ENCODE measurements at places on chromosomes 7 and 10. TPM values are rescaled to one million over a fixed set of nuclear protein-coding genes. Genes with fewer than 3 reads are reported as not detected.

ANKRD30A gene
- polyA plus RNA-seq, result not detected

CYP17A1 gene
- polyA plus RNA-seq, result 0.89 TPM

ASIC3 gene
- polyA plus RNA-seq, result 1.2 TPM

EFCAB10 gene
- polyA plus RNA-seq, result 1.00 TPM

OR6V1 gene
- polyA plus RNA-seq, result not detected

TSPAN33 gene
- polyA plus RNA-seq, result 79.3 TPM

TMEM26 gene
- 8.6 TPM for polyA plus RNA-seq

SORCS3 gene
- polyA plus RNA-seq, result 3.6 TPM

NEUROG3 gene
- polyA plus RNA-seq, result not detected

PTF1A gene
- not detected for polyA plus RNA-seq

TLL2 gene
- polyA plus RNA-seq, result 0.89 TPM

ZNF25 gene
- 14.2 TPM for polyA plus RNA-seq

LRRC27 gene
- 21.1 TPM for polyA plus RNA-seq

CHAT gene
- not detected for polyA plus RNA-seq

GRCh38 chr7:25979605-25980004, 172.4 kb upstream of the NFE2L3 start:
- no peak for DNase-seq

DNA sequence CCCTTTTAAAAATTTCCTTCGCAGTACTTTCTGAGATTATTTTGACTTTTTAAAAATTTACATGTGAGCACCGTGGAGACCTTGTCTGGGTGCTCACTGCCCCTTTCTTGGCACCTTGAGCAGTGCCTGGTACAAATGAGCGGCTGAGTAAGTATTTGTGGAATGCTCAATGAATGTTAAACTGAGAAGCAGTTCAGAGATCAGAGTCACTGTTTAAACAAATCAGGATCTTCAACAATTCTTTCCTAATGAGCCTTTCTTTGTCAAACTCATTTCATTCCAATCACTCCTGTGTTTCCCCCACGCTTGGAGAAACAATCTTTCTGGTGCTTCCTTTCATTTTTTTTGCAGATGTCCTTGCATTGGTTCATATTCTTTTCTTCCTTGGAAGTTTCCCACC, 611.3 kb upstream of the GALNT17 start:
- no peak for DNase-seq

- peak; percentile 75 for DNase-seq
Observed at GRCh38 chr7:140653319-140654108, 12.9 kb upstream of the DENND2A start.

- DNase-seq, result no peak
Observed at GRCh38 chr7:74575083-74575784, 82.3 kb upstream of the GTF2I start.

- no peak for DNase-seq
Observed at GRCh38 chr7:132376361-132377013, 199.8 kb downstream of the PLXNA4 start.

DNA sequence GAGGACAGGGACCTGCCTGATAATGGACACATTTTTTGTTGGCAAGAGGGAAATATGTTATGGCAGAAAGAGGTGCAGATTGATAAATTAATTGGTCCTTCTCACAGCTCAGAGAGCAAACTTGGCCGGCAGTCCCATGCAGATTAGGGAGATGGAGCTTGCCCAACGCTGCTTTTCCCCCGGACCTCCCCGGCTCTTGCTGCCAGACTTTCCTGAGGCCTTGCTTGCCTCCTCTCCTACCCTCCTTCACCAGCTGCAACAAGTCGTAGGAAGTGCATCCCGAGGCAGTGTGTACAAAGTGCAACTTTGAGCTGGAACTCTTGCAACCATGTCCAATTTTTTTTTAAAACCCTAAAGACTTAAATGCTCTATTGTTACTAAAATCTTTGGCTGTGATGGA, 215.5 kb downstream of the LRMDA start:
- DNase-seq, result no peak

DNA sequence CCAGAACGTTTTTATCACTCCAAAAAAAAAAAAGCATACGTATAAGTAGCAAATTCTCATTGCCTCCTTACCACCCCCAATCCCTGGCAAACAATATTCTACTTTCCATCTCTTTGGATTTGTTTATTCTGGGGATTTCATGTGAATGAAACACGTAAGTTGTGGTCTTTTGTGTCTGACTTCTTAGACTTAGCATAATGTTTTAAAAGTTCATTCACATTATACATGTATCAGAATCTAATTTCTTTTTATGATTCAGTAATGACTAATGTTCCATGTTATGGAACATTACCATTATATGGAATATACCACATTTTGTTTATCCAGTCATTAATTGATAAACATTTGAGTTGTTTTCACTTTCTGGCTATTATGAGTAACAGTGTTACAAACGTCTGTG, 12.5 kb upstream of the KLHL7 start:
- no peak for DNase-seq

DNA sequence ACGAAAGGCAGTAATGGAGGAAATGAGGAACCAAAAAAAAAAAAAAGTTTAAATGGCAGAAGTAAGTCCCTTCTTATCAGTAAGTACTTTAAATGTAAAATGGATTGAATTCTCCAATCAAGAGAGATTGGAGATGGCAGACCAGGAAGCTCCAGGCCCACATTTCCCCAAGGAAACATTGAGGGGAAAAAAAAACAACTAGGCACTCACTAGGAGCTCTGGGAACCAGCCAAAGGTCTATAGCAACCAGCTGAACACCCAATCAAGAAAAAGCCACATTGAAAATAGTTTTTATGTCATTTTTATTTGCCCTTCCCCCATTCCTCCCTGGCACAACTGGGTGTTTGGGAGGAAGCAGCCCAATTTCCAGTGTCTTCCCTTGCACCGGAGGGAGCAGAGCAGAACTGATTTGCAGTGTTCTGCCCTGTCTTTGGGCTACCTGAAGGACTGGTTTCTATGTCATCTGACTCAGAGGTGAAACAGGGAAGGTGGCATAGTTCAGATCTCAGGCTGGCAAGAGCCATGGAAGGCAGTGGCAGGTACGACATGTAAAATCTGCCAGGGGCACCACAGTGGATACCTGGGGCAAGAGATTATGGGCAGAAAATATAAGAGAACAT, 121.9 kb downstream of the SMURF1 start:
- no peak for DNase-seq

GRCh38 chr10:111118758-111119157, 41.9 kb downstream of the ADRA2A start:
- DNase-seq, result no peak

GRCh38 chr10:80324891-80325364, 31.6 kb downstream of the DYDC1 start:
- DNase-seq, result no peak

DNA sequence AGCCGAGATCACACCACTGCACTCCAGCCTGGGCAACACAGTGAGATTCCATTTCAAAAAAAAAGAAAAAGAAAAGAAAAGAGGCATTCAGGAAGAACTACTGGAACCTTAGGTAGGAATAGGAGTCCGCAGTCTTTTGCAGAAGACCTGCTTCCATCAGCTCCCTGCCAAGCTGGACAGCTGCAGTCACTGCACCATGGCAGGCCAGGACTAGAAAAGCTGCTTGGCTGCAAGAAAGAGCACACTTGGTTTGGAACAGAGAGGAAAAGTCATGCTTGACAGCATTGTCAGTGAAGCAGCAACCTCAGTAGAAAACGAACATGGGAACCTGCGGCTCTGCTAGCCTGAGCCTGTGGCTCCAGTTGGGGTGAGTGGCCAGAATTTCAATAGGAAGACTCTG, 104.3 kb downstream of the MARCHF5 start:
- DNase-seq, result no peak

GRCh38 chr7:138125598-138126111, 49.4 kb downstream of the AKR1D1 start:
- no peak for DNase-seq

DNA sequence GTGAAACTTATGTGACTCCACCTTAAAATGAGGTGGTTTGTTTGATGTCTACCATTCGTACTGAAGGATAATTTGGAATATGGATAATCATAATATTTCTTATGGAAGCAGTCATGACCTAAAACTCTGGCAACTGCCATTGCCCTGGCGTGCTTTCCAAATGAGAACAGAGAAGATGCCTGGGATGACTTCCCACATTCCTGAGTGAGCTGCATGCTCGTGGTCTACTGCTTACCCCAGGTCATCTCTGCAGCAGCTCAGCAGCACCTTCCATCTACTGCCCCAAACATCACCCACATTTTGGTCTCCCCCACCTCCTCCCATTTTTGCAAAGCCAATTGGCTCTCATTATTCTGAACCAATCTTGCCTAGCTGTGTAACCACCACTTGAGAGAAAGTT, 40.1 kb downstream of the LYZL1 start:
- no peak for DNase-seq

GRCh38 chr10:1100691-1101368, 44.6 kb downstream of the WDR37 start:
- no peak for DNase-seq

GRCh38 chr7:30694774-30695721, 12.8 kb upstream of the CRHR2 start:
- no peak for DNase-seq

- no peak for DNase-seq
Observed at GRCh38 chr10:14250496-14251076, 80.1 kb downstream of the FRMD4A start.

DNA sequence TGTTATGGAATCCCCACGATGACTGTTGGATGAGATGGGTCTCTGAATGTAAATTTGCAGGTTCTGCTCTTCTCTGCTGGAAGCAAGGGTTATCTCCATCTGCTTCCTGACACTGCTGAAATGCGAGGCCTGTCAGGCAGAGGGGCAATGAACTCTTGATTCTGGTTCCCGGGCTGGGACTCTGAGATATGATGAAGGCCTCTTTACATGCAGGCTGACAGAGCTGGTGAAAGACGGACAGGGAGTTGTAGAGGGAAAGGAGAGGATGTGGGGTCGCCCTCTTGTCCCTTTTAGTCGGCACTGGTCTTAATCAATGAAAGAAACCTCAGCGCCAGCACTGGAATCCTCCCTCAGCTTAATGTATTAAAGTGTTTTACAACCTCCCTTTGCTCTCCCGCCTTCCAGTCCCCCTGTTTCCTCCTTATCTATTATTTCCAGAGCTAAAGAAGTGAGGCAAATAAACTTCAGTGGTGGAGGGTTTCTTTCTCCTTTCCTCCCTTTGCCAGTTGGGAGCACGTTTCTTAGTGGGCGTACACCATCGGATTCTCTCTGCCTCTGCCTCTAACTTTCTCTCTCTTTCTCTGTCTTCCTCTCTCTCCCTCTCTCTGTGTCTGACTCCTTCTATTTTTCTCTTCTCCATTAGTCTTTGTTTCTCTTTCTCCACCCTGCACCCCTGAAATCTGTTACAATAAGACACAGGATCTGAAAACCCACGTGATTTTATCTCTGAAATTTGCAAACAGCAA, 145.6 kb downstream of the BAMBI start:
- no peak for DNase-seq

GRCh38 chr10:75967491-75967890, 536.1 kb downstream of the LRMDA start:
- DNase-seq, result no peak

GRCh38 chr10:12419262-12419847, 70.0 kb downstream of the CAMK1D start:
- DNase-seq, result no peak

DNA sequence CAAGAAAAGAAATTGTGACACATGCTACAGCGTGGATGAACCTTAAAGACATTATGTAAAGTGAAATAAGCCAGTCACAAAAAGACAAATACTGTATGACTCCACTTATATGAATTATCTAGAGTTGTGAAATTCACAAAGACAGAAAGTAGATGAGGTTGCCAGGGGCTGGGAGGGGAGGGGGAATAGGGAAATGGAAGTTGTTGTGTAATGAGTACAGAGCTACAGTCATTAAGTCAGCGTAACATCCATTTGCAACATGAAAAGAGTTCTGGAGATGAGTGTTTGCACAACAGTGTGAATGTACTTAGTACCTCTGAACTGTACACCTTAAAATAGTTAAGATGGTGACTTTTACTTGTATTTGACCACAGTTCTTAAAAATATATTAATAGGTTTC, 112.1 kb upstream of the CDK1 start:
- no peak for DNase-seq

DNA sequence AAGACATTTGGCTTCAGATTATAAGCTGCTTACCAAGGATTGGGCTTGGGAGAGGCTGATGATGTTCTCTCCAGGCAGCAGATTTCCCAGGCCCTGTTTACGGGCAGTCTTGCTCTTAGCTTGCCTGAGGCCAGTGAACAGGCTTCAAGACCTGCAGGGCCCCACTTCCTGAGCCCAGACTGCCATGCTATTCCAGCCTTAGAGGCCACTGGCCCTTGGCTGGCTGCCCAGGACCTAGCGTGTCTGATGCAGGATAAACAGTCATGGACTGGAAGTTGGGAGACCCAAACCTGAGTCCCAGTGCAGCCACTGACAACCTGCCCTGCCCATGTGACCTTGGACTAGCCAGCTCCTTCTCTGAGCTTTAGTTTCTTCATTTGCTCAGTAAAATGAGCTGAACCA, 2.9 kb downstream of the PRXL2A start:
- DNase-seq, result no peak

- DNase-seq, result no peak
Observed at GRCh38 chr7:8178353-8178752, 83.6 kb downstream of the ICA1 start.

GRCh38 chr7:37031571-37032257, 307.4 kb upstream of the AOAH start:
- no peak for DNase-seq

- DNase-seq, result no peak
Observed at GRCh38 chr10:75582102-75582501, 150.7 kb downstream of the LRMDA start.

DNA sequence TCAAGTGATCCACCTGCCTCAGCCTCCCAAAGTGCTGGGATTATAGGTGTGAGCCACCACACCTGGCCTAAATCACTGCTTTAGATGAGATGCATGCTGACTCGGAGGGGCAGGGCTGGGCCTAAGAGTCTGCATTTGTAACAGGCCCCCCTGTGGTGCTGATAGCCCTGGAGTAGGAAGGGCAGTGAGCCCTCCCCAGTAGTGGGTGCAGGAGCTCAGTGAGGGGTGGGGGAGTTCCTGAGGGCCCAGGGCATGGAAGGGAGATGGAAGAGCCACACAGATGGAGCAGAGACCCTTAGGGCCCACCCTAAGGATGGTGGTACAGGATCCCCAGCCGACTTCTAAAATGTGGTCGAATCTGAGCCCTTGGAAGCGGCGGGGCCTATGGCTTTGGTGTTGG, 131.7 kb upstream of the PPIF start:
- DNase-seq, result no peak

DNA sequence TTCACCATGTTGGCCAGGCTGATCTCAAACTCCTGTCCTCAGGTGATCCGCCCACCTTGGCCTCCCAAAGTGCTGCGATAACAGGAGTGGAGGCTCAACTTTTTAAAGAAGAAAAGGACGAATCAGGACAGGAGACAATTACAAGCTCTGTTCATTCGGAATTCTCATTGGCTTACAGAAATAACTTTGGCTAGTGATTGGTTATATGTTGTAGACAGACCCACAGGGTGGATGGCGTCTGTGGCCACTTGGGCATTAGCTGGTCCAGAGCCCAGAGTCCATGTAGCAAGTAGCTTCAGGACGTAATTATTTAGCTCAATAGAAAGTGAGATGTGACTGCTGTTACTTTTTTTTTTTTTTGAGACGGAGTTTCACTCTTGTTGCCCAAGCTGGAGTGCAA, 160.5 kb upstream of the TNRC18 start:
- no peak for DNase-seq

Measured in right renal cortex interstitium (tissue), 3 donors.